Hematopoietic multipotent progenitor cell treated with erythropoietin and hydrocortisone succinate and interleukin-3 and kit ligand, for 8 days (in vitro differentiated cells): ENCODE measurements at places on chromosomes 5 and 9.

GRCh38 chr5:32000731-32001130 lies 173.4 kb downstream of the GOLPH3 start:
- no peak for DNase-seq

- DNase-seq: peak; percentile 61
Measured at GRCh38 chr5:176573564-176574296, 24.6 kb downstream of the CDHR2 start.

GRCh38 chr5:107058235-107058634 lies 612.5 kb downstream of the EFNA5 start:
- no peak for DNase-seq

DNA sequence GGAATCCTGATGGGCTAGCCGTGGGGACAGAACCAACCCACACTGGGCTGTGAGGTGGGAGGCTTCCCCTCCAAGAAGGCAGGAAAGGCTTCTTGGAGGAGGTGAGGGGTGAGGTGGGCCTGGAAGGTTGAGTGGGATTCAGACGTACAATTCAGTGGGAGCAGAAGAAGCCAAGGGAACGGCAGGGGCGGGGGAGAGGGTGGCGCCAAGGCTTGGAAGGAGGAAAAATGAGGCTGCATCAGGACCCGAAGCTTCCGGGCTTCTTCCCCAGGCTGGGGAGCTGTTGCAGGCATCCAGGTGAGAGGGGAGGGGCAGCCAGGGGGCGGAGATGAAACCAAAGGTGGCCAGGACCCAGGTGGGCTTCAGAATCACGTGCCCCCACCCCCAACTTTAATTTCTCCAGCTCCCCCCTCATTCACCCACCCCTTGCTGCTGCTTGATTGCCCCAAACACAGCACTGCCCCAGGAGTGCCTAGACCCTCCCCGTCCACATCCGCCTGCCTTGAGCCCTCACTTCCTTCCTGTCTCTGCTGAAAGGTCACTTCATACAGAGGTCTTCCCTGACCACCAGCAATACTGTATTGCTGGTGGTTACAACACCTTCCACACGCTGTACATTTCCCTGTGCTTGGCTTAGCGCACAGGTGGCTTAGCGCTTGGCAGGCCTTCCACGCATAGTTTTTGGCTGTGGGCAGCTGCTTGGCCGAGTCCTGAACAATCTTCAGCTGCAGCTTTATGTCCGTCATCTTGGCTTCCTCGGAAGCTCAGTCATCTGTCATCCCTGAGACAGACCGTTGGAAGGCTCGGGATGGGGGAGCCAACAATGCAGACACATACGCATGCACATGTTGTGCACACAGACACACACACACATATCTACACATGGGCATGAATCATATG lies 193.5 kb downstream of the RGS3 start:
- DNase-seq: no peak

DNA sequence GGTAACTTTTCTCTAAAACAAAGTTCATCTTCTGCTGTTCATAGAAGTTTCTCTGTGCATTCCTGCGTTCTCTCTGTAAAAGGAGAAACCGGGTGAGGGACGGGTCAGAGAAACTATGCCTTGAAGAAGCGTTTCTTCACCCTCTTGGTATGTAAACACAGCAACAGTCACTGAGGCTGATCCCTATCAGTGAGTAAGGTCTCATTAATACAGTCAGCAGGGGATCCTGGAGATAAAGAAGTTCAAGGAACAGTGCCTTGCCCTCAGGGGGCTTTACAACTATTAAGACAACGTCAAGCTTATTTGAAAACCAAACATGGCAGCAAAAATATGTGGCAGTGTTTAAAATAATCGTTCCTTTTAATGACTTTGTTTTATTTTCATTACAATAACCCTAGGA lies 202.9 kb upstream of the IL12B start:
- no peak for DNase-seq

DNA sequence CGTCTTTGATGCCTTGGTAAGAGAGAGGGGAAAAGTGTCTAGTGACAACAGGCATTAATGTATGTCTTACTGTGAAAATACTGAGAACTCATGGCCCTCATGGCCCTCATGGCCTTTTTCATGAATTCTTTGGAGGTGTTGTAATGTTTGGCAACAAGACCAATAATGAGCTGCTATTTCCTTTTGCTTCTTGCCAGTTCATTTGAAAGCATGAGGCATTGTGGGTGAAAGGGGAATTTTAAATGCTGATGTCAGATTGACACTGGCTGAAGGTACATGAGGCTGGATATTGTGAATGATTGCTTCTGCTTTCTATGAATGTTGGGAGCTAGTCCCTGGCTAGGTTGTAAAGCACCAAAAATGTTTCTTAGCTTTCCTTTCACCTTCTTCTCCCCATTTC lies 79.2 kb downstream of the DOCK2 start:
- DNase-seq: no peak

DNA sequence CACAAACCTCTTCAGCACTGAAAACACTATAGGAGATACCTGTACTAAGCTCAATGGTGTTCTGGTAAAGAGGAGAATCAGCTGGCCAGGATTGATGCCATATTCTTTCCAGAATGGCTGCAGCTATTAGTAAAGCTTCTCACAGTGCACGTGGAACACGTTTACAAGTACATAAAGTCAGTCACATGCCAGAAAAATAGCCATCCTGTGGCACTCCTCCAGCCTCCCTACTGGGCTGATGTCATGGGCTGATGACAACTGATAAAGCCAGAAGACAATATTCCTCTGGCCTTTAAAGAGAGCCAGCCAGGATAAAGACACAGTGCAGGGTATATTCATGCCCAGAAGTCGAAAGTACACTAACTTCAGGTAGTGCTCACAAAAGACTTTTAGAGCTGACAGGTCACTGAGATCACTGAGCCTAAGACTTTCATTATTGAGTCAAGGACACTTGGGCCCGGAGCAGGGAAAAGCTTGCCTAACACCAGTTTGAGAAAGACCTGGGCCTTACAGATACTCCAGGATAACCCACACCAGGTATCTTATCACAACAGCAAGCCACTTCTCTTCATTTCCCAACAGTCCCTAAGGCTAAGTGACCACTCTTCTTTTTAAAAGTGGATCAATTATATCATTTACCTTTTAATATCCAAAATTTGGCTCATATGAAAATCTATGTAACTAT lies 29.4 kb downstream of the ABITRAM start:
- DNase-seq: peak; percentile 50

GRCh38 chr9:131096269-131097125 lies at the start of gene AIF1L:
Gene AIF1L, plus strand, starts transcription at chr9:131096531. Its CDS starts 99 bp downstream, at chr9:131096630.
- no peak for DNase-seq

DNA sequence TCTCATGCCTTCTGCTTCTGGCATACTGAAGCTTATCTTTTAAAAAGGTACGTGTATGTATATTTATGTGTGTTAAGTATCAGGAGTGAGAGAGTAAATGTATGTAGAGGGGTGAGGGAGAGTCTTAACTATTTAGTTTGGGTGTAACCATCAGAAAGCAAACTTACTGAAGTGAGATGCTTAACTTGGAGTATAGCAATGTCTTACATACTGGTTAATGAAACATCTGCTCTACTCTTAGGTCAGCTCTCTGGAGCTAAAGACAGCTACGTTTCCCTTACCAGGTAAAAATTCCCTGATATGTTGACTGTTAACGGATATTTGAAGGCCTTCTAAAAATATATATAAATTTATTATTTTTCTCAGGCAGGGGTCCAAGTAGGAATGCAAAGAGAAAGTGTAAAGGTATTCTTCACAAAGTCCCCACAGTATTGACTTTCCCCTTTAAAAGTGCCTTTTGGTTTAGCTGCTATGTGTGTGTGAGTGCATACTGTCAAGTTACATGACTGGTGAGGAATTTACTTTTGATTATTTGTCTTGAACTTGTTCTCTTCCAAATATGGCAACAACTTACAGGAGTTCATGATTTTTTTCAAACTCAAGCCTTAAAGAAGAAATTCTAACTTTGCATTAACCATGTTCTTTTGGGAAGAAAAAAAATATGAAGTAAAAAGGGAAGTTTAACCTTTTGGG lies 12.3 kb upstream of the C5orf24 start:
- DNase-seq: no peak

- no peak for DNase-seq
Measured at GRCh38 chr9:2321523-2322148, 300.0 kb upstream of the VLDLR start.

GRCh38 chr5:95976606-95977005 lies 15.0 kb upstream of the ELL2 start:
- no peak for DNase-seq
